ENCODE measurements at places on chromosomes 11 and 22.

DNA sequence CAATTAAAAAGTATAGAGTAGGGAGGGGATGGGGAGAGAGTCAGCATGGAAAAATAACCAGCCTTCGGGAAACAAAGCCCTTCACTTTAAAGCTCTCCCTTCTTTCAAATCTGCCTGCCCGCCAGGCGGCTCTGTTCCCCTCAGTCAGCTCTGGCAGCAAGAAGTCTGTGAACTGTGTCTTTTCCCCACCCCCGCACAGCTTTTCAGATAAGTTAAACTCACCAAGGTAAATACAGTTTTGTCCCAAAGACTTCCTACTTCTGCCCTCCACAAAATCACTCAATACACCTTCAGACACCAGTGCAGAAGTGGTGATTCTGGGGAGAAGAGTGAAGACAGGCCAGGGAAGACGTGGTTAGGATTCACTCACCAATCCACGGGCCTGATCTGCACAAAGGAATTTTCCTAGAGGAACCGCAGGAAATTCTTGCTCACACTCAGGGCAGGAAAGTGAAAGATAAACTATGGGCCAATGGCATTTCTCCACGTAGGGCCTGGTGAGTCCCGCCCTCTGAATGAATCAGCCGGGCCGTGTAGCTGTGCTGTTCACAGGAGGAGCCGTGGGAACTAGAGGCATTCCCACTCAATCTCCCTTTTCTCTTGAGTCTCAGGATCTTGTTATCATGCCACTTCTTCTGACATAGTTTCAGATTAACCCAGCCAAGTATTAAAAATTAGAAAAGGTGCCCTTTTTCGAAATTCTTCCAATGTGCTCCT lies at the start of gene TRIM5:
TRIM5 (minus strand) TSS at position 429 of the 717 bp plus-strand sequence. CDS start 4,897 bp downstream, outside the sequence.
- DNase-seq, result peak; percentile 55

DNA sequence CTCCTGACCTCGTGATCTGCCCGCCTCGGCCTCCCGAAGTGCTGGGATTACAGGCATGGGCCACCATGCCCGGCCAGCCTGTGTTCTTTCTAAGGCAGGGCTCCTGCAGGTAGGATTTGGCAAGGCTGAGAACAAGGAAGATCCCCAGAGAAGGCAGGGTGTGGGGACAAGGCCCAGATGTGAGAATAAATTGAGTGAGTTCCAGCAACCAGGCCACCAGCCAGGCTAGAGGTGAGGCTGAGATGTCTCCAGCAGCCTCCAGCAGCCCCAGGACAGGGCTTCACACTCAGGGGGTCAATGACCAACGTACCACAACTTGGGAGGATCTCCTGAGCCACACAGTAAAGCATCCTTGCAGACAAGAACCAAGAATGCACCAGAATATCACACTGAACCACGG lies 75.1 kb downstream of the BUD13 start:
- no peak for DNase-seq

GRCh38 chr11:36316049-36316448 lies 20.0 kb downstream of the PRR5L start:
- no peak for DNase-seq

DNA sequence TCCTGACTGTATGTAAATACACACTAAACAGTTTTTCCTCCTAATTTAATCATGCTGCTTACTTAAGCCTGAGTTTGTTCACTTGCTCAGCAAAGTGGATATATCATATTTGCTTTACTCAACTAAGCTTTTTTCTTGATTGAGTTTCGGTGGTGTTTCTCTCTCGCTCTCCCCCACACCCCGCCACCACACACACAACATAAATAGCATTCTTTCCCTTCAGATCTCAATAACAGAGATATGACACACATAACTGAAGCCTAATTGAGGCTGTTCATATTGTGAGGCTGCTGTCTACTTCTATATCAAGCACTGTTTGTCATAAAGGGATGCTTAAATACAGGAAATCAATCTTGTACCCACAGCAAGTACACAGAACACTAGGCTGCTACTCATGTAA lies 364.9 kb downstream of the FAT3 start:
- DNase-seq, result no peak

GRCh38 chr11:131817687-131818188 lies 447.3 kb downstream of the NTM start:
- DNase-seq, result no peak

- DNase-seq, result no peak
Observed at GRCh38 chr11:107017433-107018218, 650 bp downstream of the GUCY1A2 start.

Data from bone marrow (tissue), 2 donors.